ENCODE measurements at places on chromosomes 5 and 9. TPM values are rescaled to one million over a fixed set of nuclear protein-coding genes. Genes with fewer than 3 reads are reported as not detected.

AQP7 gene
- total RNA-seq, result 0.74 TPM

DDX4 gene
- total RNA-seq, result not detected

GAS1 gene
- total RNA-seq, result 21.2 TPM

PHAX gene
- total RNA-seq, result 57.3 TPM

CAVIN4 gene
- total RNA-seq, result 1.3 TPM

FOXD4L4 gene
- 0.21 TPM for total RNA-seq

SPINK1 gene
- 13.5 TPM for total RNA-seq

INSL6 gene
- not detected for total RNA-seq

NDUFB6 gene
- 48.6 TPM for total RNA-seq
